T-helper 2 cell treated with Interferon-gamma antibody and Interleukin-4, amounts not matched to agents 100 ng/mL and 5 ng/mL, for 36 hours (primary cell): ENCODE measurements at places on chromosomes 12 and 14. TPM values are rescaled to one million over a fixed set of nuclear protein-coding genes. Genes with fewer than 3 reads are reported as not detected.

The RNASE4 gene
- 1.2 and 1.3 TPM in 2 replicates for total RNA-seq

The SOX5 gene
- not detected in 2 replicates for total RNA-seq

The BEGAIN gene
- total RNA-seq = 2.2 and 2.8 TPM in 2 replicates

The GPR162 gene
- 0.18 and 0.32 TPM in 2 replicates for total RNA-seq

The TPPP2 gene
- total RNA-seq = not detected in 2 replicates

The KRT79 gene
- total RNA-seq = not detected in 2 replicates

The SPX gene
- 0.52 and 1.1 TPM in 2 replicates for total RNA-seq

The GSG1 gene
- not detected in 2 replicates for total RNA-seq

The NKX2-1 gene
- total RNA-seq = not detected in 2 replicates

The TMCC3 gene
- not detected in 2 replicates for total RNA-seq

The DLGAP5 gene
- 63.4 and 68.1 TPM in 2 replicates for total RNA-seq

The NINJ2 gene
- total RNA-seq = 8.4 and 8.6 TPM in 2 replicates

The TAS2R50 gene
- total RNA-seq = 1.6 and 2.0 TPM in 2 replicates

The SMIM41 gene
- total RNA-seq = not detected in 2 replicates

The RGS6 gene
- 0.18 and 0.39 TPM in 2 replicates for total RNA-seq

The SERPINA4 gene
- not detected in 2 replicates for total RNA-seq

The CRACR2A gene
- 36.5 and 39.2 TPM in 2 replicates for total RNA-seq

The CISTR gene
- not detected in 2 replicates for total RNA-seq

The PZP gene
- not detected in 2 replicates for total RNA-seq

The RNU4-1 gene
- 3,138 and 3,380 TPM in 2 replicates for total RNA-seq

The CLEC7A gene
- not detected in 2 replicates for total RNA-seq

The TAS2R19 gene
- total RNA-seq = 3.1 and 3.5 TPM in 2 replicates

The GDF11 gene
- 18.2 and 21.1 TPM in 2 replicates for total RNA-seq

The KERA gene
- total RNA-seq = not detected in 2 replicates

The EVL gene
- total RNA-seq = 966 and 997 TPM in 2 replicates

The IQSEC3 gene
- 0.11 and 0.39 TPM in 2 replicates for total RNA-seq

The KIF5A gene
- total RNA-seq = 1.3 and 1.6 TPM in 2 replicates

The GPRC5D gene
- not detected in 2 replicates for total RNA-seq

The CD9 gene
- total RNA-seq = 9.7 and 10.6 TPM in 2 replicates

The C12orf54 gene
- not detected in 2 replicates for total RNA-seq

The EID3 gene
- 9.0 and 9.3 TPM in 2 replicates for total RNA-seq

The PMEL gene
- 0.20 and 0.25 TPM in 2 replicates for total RNA-seq

The MYF6 gene
- not detected in 2 replicates for total RNA-seq

The PIWIL1 gene
- 0.25 and 0.27 TPM in 2 replicates for total RNA-seq

The SMCO2 gene
- 0.45 and 0.84 TPM in 2 replicates for total RNA-seq

The COX8C gene
- total RNA-seq = not detected in 2 replicates

The KRT71 gene
- not detected in 2 replicates for total RNA-seq

The SALL2 gene
- 2.1 and 2.2 TPM in 2 replicates for total RNA-seq

The SLC5A8 gene
- not detected in 2 replicates for total RNA-seq

The GLS2 gene
- total RNA-seq = 0.55 and 0.89 TPM in 2 replicates

The SLC8A3 gene
- 0.05 TPM in 1 of 2 replicates, not detected in the other for total RNA-seq

The SLC24A4 gene
- total RNA-seq = not detected in 2 replicates

The TCTN2 gene
- 2.3 and 2.6 TPM in 2 replicates for total RNA-seq

The AQP5 gene
- total RNA-seq = not detected in 2 replicates

The PIK3C2G gene
- not detected in 2 replicates for total RNA-seq

The CNTN1 gene
- not detected in 2 replicates for total RNA-seq

The BDKRB1 gene
- not detected in 2 replicates for total RNA-seq

The KRT72 gene
- total RNA-seq = 0.27 and 0.30 TPM in 2 replicates

The DHH gene
- 0.07 and 0.09 TPM in 2 replicates for total RNA-seq
